GM12892 (cell line): ENCODE measurements at places on chromosomes 13 and 19.
A peak's percentile ranks its signal among the peaks of the same experiment; 100 is the strongest.

- DNase-seq = no peak
Measured at GRCh38 chr19:17335575-17335974, 920 bp upstream of the ANO8 start.

GRCh38 chr13:99796175-99796819, 175.3 kb downstream of the ZIC5 start:
- DNase-seq = no peak

DNA sequence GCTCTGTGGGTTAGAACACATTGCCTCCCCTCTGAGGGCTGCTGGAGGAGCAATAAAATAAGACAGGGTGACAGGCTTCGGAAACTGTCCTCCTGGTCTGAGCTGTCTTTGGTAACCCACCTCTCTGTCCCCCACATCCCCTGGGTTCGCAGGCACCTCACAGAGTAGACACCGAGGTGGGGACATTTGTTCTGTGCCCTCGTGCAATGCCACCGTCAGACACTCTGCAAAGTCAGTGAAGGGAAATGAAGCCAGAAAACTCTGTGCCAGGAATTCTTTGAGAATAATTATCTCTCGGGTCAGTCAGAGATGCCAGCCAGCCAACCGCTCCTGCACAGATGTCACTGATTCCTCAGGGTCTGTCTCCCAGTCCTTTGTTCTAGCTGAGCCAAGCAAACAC, 493.6 kb downstream of the FOXO1 start:
- no peak for DNase-seq

DNA sequence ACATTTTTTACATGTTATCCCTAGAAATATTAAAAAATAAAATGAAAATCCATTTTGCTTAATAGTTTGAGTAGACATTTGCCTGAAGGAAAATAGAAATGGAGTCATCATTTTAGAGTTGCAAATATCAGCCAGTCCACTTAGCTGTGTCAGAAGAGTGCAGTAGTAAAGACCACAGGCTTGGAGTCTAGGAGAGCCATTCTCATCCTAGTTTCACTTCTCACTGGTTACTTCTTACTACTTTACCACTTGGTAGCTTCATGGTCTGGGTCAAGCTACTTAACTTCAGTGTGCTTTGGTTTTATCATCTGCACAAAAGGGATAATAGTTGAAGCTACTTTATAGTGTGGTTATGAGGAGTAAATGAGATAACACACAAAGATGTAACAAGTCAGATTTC, 286.5 kb upstream of the NBEA start:
- DNase-seq = no peak

GRCh38 chr13:89791971-89792630, 1555.4 kb upstream of the MIR17HG start:
- DNase-seq = no peak

GRCh38 chr13:46104868-46105267, at the start of gene CPB2:
CPB2 (minus strand) TSS chr13:46105033; CDS start chr13:46105009, 24 bp downstream.
- DNase-seq = no peak

- DNase-seq = no peak
Measured at GRCh38 chr13:84137292-84137691, 255.0 kb upstream of the SLITRK1 start.

- no peak for DNase-seq
Measured at GRCh38 chr19:1041835-1042685, 2.2 kb downstream of the ABCA7 start.

GRCh38 chr13:51122868-51123566, 11.9 kb upstream of the C13orf42 start:
- no peak for DNase-seq

DNA sequence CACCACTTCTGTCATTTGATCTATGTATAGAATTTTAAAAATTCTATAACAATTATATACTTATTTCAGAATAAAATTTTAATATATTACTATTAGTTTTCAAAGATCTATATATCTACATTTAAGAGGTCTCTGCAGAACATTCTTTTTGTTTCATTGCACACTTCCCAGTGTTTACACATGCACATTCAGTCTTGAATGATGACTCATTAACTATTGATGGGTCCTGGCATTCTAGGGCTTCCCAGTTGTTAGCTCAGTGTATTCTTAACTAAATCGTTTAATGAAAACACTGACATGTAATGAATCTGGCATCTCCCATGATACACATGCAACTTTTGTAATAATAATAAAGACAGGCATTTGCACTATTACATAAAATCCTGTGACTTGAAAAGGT, 324.6 kb downstream of the KLF12 start:
- no peak for DNase-seq

DNA sequence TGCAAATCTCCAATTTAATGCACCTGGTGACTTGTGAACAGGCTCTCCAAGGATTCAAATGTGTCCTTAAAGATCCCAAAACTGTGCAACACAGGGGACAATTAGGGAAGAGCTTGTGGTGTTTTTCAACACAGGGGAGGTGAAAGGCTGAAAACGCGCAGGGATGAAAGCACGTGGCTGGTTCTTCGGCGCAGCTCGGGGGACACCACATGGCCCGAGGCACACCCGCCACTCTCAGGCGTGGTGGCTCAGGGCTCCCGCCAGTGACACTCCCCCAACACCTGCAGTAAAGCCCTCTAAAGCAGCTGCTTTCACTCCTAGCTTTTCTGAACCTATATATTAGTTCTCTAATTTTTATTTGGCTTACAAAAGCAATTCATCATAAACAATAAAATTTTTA, 91.9 kb downstream of the SPACA7 start:
- no peak for DNase-seq

DNA sequence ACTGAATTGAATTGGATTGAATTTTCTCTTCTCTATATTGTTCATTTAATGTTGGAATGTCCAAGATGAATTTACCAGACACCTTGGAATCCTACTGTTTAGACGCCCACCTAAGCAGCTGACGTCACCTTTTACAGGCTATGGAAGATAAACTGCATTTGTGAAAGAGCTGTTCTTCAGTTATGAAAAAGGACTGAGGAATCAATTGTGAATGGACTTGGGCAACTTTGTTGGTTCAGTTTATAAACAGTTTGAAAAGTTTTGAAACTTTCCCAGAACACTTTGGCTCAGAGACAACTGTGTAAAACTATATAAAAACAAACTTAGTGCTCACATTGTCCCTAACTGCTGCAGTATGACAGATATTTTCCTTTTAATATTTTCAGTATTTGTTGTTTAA, 590.8 kb upstream of the SPRY2 start:
- no peak for DNase-seq

DNA sequence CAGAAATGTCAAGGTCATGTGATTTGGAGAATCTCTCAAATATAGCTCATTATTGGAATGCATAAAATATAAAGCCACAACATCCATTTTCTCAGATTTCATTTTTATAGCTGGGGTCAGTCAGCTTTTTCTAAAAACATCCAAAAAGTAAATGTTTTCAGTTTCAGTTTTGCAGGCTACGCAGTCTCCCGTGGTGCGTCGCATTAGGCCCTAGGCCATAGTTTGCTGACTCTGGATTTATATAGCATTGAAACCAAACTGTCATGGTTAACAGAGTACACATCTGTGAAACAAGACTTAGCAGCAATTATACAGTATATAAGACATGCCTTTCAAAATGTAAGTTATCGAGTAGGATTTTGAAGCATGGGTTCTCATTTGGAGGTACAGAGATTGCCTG, 140.0 kb downstream of the IRS2 start:
- DNase-seq = peak; percentile 13

DNA sequence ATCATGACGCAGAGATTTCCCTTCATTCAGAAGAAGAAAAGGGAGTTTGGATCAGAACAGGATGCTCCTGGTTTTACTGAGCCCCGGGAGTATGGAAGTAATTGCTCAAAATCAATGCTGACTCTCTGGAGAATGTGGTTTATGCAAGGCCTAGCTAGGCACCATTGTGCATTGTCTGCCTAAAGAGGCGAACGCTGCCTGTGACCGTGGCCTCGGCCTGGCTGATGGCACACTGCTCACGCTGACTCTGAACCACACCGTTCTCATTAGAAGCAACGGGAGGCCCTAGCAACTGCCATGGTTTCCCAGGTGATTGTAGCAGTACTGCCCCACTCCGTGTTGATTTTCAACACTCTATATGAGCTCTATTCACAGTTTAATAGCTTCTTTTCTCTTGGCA, 41.7 kb upstream of the UBL3 start:
- no peak for DNase-seq

DNA sequence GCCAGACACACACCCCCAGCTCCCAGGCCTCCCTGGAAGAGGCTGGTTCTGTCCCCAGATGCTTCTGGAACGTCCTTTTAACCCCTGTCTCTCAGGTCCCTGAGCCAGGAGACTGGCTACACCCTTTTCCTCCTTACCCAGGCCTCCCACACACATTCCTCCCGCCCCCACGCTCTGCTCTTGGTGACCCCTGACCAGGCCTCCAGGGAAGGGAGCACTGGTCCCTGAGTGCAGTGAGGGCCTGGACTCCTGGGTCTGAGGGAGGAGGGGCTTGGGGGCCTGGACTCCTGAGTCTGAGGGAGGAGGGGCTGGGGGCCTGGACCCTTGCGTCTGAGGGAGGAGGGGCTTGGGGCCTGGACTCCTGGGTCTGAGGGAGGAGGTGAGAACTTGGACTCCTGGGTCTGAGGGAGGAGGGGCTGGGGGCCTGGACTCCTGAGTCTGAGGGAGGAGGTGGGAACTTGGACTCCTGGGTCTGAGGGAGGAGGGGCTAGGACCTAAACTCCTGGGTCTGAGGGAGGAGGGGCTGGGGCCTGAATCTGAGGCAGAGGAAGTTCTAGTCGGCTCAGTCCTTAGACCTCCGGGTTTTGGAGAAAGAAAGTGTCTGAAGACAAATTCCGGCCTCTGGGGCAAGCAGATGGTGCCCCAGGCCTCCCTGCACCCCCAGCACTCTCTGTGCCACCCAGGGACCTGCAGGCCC, 527 bp downstream of the KLK6 start:
- DNase-seq = no peak

DNA sequence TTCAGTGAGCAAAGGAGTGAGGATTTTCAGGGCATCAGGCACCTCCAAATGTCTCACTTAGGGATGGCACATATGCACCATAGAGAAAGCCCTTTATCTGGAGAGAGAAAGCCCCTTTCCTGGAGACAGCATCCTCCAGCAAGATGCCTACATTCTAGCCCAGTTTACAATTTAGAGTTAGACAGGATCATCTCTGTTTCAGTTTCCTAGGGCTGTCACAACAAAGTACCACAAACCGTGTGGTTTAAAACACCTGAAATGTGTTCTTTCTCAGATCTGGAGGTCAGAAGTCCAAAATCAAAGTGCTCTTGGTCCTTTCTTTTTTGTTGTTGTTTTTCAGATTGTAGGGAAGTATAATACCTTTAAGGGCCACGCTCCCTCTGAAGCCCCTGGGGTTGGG, 61.8 kb downstream of the MBNL2 start:
- DNase-seq = no peak

DNA sequence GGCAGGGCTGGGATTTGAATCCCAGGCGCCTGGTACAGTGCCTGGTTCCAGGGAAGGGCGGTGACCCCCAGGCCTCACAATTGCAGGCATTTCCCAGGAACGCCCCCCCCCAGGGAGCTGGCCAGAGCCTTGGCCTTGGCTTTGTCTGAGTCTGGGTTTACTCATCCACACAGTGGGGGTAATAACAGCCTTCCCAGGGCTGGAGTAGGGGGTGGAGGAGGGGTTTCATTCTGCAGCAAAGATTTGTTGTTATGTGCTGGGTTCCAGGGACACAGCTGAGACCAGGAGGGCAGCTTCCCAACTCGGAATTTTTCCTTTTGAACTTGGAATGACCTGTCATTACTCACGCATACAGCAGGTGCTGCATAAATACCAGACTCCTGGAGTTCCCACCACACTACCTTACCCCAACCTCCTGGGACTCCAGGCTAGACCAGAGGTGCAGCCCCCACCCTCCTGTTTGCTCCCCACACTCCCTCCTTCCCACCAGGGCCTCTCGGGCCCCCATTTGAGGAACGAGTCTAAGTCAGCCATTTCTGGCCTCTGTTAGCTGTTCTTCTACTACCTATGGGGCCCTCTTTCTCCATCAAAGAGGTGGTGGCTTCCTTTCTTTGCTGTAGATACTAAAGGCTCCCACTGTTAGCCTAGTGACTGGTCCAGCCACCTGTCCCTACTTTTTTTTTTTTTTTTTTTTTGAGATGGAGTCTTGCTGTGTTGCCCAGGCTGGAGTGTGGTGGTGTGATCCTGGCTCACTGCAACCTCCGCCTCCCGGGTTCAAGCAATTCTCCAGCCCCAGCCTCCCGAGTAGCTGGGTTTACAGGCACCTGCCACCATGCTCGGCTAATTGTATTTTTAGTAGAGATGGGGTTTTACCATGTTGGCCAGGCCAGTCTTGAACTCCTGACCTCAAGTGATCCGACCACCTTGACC, 1.6 kb upstream of the ADAMTS10 start:
- no peak for DNase-seq

DNA sequence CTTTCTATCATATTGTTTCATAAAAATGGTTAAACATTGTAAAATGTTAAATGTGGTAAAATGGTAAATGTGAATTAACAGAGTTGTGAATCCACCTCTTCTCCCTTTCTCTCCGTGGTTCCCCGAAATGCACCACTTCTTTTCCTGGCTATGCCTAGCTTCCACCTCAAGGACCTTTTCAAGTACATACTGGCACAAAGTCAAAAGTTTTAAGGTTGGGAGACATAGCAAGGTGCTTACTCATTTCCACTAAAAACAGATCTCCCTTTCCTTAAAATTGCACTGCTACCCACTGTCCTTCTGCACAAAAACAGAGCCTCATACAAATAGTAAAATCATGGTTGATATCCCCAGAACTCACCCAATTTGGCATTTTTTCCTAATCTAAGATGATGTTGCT, 558.2 kb downstream of the SLITRK6 start:
- no peak for DNase-seq

- DNase-seq = no peak
Measured at GRCh38 chr19:322616-323015, 22.0 kb downstream of the MIER2 start.

DNA sequence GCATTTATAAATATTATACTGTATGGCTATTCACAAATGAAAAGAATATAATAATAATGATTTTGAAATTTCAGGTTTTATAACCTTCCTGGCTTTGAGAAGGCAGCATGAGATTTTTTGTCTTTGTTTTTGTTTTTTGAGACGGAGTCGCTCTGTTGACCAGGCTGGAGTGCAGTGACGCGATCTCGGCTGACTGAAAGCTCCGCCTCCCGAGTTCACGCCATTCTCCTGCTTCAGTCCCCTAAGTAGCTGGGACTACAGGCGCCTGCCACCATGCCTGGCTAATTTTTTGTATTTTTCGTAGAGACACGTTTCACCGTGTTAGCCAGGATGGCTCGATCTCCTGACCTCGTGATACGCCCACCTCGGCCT, 64.1 kb downstream of the ZNF429 start:
- DNase-seq = no peak

- no peak for DNase-seq
Measured at GRCh38 chr19:35170359-35171061, 16.0 kb downstream of the FXYD5 start.
